ENCODE measurements at places on chromosomes 3 and 15.

- no peak for DNase-seq
Measured at GRCh38 chr3:52227117-52227516, 1.7 kb upstream of the TLR9 start.

- no peak for DNase-seq
Measured at GRCh38 chr3:98657457-98657856, 64.0 kb upstream of the CPOX start.

- DNase-seq, result no peak
Measured at GRCh38 chr3:48387634-48388033, 15.6 kb downstream of the FBXW12 start.

- peak; percentile 60 for DNase-seq
Measured at GRCh38 chr3:20511863-20512505, 326.0 kb upstream of the SGO1 start.

DNA sequence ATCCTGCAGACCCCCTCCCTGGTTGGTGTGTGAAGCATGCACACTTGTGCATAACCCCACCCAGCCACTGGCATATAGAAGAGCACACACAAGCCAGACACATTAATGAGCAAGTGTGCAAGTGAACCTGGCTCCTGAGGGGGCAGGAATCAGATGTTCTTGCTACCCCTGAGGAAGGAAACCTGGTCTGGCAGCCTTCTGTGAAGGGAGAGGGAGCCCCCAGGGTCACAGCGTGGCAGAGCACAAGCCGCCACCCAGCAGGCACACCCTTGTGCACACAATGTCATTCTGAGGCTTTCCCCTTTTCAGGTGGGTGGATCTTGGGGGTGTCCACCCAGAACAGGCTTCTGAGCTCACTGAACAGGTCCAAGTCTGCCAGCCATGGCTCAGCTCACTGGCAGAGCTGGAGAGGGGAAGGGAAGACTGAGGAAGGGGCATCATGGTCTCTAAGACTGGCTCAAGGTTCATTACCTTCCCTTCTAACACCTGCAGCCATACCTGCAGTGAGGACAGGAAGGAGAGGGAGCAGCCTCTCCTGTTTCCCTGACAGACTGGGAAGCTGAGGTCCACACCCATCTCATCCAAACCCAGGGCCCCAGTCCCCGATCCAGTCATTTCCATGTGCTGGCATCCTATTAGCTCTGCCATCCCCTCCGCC is 31.6 kb upstream of the SEMA3F start:
- no peak for DNase-seq

GRCh38 chr15:94253742-94254141 is 22.4 kb downstream of the MCTP2 start:
- no peak for DNase-seq

DNA sequence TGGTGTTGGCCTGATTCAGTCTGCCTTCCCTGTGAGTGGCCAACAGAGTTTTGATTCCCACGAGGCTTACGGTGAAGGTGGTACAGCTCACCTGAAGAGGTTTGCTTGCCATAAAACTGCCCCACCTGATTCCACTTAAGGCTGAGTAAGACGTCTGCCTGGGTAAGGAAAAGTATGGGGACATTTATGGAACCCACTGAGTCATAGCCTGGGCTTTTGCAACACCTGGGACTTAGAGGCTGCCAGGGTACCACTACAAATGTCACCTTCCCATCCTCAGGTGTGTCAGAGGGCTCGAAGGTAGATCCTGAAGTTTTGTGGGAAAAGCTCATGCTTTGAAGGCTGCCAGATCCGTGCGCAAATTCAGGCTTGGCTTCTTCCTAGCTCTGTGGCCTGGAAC is 56.9 kb upstream of the SLCO2A1 start:
- DNase-seq, result no peak

DNA sequence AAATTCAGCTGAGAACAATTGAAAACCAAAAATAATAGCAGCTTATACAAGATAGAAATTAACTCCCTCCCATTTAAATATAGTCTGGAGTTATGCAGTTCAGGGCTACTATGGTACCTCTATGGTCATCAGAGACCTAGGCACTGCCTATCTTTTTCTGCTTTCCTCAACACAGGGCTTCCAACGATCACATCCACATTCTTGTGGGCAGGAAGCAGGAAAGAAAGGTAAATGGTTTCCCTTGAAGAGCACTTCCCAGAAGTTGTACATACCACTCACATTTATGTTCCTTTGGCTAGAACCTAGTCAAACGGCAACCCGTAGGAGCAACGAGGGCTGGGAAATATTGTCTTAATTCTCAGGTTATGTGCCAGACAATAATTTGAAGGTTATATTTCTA is 197.7 kb upstream of the PRICKLE2 start:
- DNase-seq, result no peak

- DNase-seq, result no peak
Measured at GRCh38 chr3:61680617-61681016, 119.2 kb downstream of the PTPRG start.

DNA sequence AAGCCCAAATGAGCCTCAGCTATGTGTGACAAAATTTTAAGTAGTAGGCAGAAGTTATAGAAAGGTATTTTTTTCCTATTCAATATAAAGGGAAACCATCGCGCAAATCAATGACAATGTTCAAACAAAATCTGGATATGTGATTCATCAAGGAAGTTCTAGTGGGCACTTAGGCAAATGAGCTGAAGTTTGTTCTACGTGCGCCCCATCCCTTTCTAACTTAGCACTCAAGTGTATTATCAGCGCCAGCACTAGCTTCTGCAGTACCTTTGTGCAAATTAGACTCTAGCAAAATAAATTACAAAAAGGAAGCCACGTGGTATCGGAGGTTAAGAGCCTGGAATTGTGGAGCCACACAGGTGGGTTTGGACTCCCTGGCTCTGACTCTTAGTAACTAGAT is 91.1 kb downstream of the TBL1XR1 start:
- no peak for DNase-seq

GRCh38 chr3:194034346-194035336 is 101.3 kb upstream of the HES1 start:
- no peak for DNase-seq

DNA sequence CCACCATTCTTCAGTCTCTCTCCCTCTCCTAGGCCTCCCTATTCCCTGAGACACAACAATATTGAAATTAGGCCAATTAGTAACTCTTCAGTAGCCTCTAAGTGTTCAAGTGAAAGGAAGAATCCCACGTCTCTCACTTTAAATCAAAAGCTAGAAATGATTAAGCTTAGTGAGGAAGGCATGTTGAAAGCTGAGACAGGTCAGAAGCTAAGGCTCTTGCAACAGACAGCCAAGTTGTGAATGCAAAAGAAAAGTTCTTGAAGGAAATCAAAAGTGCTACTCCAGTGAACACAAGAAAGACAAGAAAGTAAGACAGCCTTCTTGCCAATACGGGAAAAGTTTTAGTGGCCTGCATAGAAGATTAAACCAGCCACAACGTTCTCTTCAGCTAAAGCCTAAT is 41.3 kb downstream of the PPM1L start:
- DNase-seq, result no peak

- no peak for DNase-seq
Measured at GRCh38 chr3:149612456-149612855, 45.4 kb downstream of the WWTR1 start.

- no peak for DNase-seq
Measured at GRCh38 chr3:13812034-13812471, 67.8 kb downstream of the WNT7A start.

- DNase-seq, result no peak
Measured at GRCh38 chr15:80503319-80503952, 99.3 kb downstream of the ARNT2 start.

- DNase-seq, result no peak
Measured at GRCh38 chr3:98784042-98784441, 20.9 kb downstream of the ST3GAL6 start.

DNA sequence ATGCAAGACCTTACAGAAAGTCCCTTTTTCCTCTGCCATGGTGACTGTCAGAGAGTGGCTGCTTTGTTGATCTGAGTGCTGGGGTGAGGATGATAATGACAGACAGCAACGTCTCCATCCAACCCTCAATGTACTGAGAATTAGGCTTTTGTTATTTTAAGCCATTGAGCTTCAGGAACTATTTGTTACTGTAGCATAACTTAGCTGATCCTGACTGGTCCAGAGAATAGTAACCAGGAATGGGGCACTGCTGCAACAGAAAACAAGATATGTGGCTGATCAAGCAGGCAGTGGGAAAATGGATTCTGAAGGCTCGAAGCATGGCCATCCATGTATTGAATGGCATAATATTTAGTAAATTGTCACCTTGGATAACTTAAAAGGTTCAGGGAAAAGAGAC is 5.2 kb upstream of the KLF13 start:
- DNase-seq, result no peak

GRCh38 chr3:187101184-187102072 is 37.9 kb downstream of the RPL39L start:
- DNase-seq, result peak; percentile 22

DNA sequence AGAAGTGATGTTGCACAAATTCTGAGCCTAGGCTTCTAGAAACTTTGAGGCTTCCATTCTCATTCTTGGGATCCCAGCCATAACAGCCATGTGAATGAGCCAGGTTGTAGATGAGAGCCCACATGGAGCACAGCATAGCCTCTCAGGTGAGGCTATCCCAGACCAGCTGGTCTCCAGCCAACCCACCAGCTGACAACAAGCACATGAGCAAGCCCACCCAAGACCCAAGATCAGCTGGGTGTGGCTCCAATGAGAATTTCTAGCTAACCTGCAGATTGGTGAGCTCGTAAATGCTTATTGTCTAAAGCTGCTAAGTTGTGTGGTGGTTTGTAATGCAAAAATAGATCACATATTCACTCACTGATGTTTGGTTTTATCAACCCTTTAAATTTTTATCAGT is 14.4 kb downstream of the KY start:
- DNase-seq, result no peak

DNA sequence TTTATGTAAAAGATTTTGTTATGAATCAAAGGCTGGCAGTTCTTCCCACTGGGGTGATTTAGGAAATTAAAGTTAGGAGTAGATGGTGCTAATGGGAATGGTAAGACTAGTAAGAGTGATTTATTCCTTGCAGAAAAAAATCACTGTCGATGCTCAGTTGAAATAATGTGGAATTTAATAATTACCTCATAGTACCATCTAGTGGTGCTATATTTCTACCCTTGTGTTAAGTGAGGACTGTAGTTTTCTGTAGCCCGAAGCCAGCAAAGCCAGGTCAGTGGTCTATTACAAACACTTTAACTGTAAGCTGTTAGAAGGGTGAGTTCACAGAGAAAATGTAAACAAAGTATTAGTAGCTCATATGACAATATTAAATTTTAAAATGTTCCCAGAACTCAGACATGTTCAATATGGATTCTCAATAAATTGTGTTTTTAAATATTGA is 39.5 kb upstream of the GOLGA8J start:
- DNase-seq, result no peak

- DNase-seq, result no peak
Measured at GRCh38 chr15:38398134-38398533, 55.8 kb upstream of the FAM98B start.

Measured in SHP77 (cell line).